ENCODE measurements at places on chromosomes 3 and 15. TPM values are rescaled to one million over a fixed set of nuclear protein-coding genes. Genes with fewer than 3 reads are reported as not detected.

Gene B3GNT5
- 13.5 TPM for polyA plus RNA-seq

Gene ZNF501
- polyA plus RNA-seq: 1.2 TPM

DNA sequence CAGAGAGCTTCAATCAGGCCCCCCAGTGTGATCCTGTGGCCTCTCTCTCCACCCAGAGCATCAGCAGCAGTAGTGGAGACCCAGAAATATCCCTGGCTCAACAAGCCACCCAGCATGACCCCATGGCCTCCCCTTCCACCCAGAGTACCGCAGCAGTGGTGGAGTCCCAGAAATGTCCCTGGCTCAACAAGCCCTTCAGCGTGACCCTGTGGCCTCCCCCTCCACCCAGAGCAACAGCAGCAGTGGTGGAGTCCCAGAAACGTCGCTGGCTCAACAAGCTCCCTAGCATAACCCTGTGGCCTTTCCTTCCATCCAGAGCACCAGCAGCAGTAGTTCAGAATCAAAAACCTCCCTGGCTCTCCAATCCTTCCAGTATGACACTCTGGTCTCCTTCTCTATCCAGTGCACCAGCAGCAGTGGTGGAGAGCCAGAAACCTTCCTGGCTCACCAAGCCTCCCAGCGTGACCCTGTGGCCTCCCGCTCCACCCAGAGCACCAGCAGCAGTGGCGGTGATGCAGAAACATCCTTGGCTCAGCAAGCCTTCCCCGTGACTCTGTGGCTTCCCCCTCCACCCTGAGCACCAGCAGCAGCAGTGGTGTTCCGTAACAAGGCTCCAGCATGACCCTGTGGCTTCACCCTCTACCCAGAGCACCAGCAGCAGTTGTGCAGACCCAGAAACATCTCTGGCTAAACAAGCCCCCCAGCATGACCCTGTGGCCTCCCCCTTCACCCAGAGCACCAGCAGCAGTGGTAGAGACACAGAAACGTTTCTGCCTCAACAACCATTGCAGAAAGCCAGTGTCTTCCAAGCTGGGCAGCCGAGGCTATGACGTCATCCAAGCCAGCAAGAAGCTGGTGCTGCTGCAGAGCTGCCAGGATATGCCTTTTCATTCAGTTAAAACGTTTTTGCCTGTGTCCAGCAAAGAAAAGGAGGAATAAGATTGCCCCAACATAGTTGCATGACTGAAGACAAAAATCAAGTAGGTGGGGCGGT, 61.3 kb upstream of the TAMM41 start:
- H3K27me3 ChIP-seq: no peaks in the 10 kb centered on the region
- no peaks in the 10 kb centered on the region for H3K36me3 ChIP-seq
- no peak for DNase-seq
- H3K4me3 ChIP-seq: no peak overlapping the region
- no peaks in the 10 kb centered on the region for H3K4me1 ChIP-seq

- peaks cover 17% of the 10 kb centered on the region for H3K4me1 ChIP-seq
- no peaks in the 10 kb centered on the region for H3K27me3 ChIP-seq
- H3K27ac ChIP-seq: no peak overlapping the region
- no peak for DNase-seq
- peaks cover 2% of the 10 kb centered on the region for H3K36me3 ChIP-seq
These were observed 590.2 kb downstream of the RBMS3 start for GRCh38 chr3:29871087-29871486.

DNA sequence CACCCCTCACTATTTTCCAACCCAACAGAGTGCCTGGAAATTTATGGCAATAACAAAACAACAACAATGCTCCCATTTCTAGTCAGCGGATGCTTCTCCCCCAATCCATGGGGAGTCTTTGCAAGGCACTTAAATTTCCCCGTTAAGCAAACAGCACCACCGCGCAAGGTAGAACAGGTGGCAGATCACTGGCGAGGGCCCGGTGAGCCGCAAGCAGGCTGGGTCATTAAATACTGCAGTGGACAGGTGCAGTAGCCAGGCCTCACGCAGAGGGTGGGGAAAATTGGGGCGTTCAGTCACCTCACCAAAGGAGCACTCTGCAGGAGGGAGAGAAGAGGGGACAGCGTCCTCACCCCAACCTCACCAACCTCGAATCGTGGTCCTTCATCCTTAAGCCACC, 147.5 kb downstream of the NTRK3 start:
- H3K27me3 ChIP-seq: no peaks in the 10 kb centered on the region
- H3K4me3 ChIP-seq: no peak overlapping the region
- H3K27ac ChIP-seq: no peak overlapping the region
- H3K36me3 ChIP-seq: no peaks in the 10 kb centered on the region
- DNase-seq: no peak

- H3K36me3 ChIP-seq: no peaks in the 10 kb centered on the region
- H3K4me1 ChIP-seq: no peaks in the 10 kb centered on the region
These were observed 36.7 kb upstream of the ATP10A start for GRCh38 chr15:25899870-25900269.

DNA sequence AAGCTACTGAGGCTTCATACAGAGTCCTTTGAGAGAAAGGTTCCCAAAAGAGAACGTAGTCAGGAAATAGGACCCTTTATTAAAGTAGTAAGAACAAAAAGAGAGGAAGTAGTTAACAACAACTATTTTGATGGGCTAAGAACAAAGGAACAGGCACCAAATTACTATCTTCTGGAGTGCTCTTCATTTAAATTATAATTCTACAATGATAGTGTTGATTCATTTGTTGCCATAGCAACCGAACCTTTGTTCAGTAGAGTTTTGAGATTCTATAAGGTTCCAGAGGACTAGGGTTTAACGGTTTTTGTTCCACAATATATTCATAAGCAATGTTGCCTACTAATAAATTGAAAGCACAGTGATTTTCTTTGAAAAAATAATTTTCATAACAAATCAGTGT, 78.8 kb downstream of the CMSS1 start:
- no peak overlapping the region for H3K4me3 ChIP-seq
- H3K36me3 ChIP-seq: no peaks in the 10 kb centered on the region
- H3K27me3 ChIP-seq: no peaks in the 10 kb centered on the region
- no peak overlapping the region for H3K27ac ChIP-seq
- peaks cover 3% of the 10 kb centered on the region for H3K4me1 ChIP-seq

GRCh38 chr15:61035311-61035710, 193.8 kb downstream of the RORA start:
- no peaks in the 10 kb centered on the region for H3K36me3 ChIP-seq
- DNase-seq: no peak
- H3K27ac ChIP-seq: no peak overlapping the region
- H3K4me3 ChIP-seq: no peak overlapping the region

DNA sequence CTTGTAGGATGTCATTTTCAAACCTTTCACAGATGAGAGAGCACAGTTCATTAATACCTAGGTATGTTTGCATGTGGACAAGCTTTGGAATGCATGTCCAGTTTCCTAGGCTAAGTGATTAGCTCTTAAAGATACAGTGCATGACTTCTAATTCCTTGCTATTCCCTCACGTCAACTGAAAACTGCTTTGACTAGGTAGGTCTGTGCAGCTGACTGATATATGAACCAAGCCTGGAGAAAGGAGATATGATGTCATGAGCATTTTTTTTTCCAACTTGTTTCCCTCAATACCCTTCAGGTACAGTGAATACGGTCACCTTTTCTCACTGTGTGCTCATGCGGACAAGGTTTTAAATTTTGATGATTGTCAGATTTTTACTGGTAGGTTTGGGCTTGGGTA, 41.6 kb upstream of the TASOR start:
- no peak overlapping the region for H3K4me3 ChIP-seq
- no peaks in the 10 kb centered on the region for H3K4me1 ChIP-seq
- H3K27me3 ChIP-seq: no peaks in the 10 kb centered on the region
- peaks cover 20% of the 10 kb centered on the region for H3K36me3 ChIP-seq
- no peak for DNase-seq
- no peak overlapping the region for H3K27ac ChIP-seq

DNA sequence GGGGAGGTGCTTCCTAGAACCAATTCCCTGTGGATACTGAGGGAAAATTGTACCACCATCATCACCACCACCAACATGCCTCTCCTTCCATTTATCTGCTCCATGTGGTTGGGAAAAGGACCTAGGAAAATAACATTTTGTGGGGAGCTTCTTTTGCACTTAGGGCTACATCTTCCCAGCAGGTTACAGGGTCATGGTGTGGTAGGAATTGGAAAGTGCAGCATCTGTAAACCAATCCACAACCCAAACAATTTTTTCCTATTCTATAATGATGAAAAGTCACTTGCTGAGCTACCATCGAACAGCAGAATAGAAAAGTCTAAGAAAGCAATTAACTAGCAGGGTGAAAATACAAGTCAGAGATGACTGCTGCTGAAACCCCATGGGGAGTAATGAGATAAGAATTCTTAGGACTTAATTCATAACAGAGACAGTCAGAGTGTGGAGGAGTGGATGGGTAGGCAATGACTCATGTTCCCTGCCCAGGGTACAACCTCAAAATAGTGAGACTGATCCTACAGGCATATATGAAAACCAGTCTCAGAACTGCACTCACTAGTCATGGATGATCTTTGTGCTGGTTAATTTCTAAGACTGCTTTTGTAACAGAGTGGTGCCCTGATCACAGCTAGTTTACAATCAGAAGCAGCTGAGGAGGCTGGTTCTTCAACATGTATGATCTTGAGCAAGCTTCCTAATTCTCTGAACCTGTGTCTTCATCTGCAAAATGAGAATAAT, 38.1 kb upstream of the LEKR1 start:
- no peaks in the 10 kb centered on the region for H3K36me3 ChIP-seq
- H3K27me3 ChIP-seq: no peaks in the 10 kb centered on the region
- H3K4me1 ChIP-seq: no peaks in the 10 kb centered on the region
- H3K4me3 ChIP-seq: no peak overlapping the region

GRCh38 chr3:10957976-10958749, 34.4 kb upstream of the SLC6A1 start:
- peak; percentile 53 for DNase-seq
- H3K27me3 ChIP-seq: no peaks in the 10 kb centered on the region
- no peaks in the 10 kb centered on the region for H3K4me1 ChIP-seq
- H3K4me3 ChIP-seq: no peak overlapping the region
- H3K36me3 ChIP-seq: no peaks in the 10 kb centered on the region
- no peak overlapping the region for H3K27ac ChIP-seq

- H3K36me3 ChIP-seq: no peaks in the 10 kb centered on the region
- no peak overlapping the region for H3K4me3 ChIP-seq
- H3K27me3 ChIP-seq: no peaks in the 10 kb centered on the region
- DNase-seq: no peak
- H3K4me1 ChIP-seq: no peaks in the 10 kb centered on the region
These were observed 29.2 kb downstream of the LRRK1 start for GRCh38 chr15:100948430-100948762.

DNA sequence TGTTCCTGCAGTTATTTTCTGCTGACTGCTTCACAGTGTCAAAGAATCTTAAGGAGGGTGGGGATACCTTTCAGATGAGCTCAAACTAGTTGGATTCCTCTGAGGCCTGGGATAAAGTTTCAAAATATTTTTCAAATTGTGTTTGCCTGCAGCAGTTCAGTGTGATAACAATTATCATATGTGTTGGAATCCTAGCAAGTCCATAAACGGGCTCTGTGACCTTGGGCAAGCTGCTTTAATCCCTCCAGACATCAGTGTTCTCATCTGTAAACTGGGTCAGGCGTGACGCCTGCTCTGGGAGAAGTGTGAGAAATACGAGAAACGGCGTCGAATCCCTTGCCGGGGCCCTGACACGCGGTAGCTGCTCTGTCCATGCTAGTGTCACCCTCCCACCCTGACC, 153.5 kb downstream of the UACA start:
- no peak for DNase-seq
- H3K27ac ChIP-seq: no peak overlapping the region
- no peaks in the 10 kb centered on the region for H3K4me1 ChIP-seq
- no peak overlapping the region for H3K4me3 ChIP-seq
- H3K27me3 ChIP-seq: no peaks in the 10 kb centered on the region

GRCh38 chr3:177890359-177890683, 645.9 kb upstream of the KCNMB2 start:
- no peak overlapping the region for H3K27ac ChIP-seq
- H3K4me3 ChIP-seq: no peak overlapping the region
- H3K4me1 ChIP-seq: no peaks in the 10 kb centered on the region
- H3K36me3 ChIP-seq: no peaks in the 10 kb centered on the region
- no peak for DNase-seq

DNA sequence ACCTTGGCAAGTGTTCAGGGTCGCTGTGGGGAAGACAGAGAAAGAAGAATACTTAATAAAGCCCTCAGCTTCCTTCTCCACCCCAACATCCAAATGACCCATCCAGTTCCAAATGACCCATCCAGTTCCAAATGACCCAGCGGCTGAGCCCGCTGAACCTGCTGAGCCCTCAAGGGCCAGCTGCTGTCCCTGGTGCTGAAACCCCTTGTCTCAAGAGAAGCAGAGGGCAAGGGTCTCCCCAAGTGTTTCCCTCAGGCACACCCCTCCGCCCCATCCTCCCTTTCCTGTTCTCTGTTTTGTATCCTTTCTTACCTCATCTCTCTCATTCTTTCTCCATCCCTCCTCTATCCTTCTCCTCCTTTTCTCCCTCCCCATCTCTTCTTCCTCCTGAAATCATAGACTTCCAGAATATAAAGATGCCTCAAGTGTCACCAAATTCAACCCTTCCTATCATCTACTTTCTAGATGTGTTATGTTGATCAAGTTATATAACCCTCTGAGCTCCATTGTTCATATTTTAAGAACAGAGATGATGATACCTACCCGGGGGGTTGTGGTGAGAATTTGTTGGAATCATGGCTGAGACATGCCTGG, 29.0 kb downstream of the CCDC33 start:
- H3K4me3 ChIP-seq: no peak overlapping the region
- no peaks in the 10 kb centered on the region for H3K4me1 ChIP-seq

GRCh38 chr15:51751697-51752683, 593 bp downstream of the TMOD2 start:
- no peak for DNase-seq
- no peaks in the 10 kb centered on the region for H3K4me1 ChIP-seq
- H3K4me3 ChIP-seq: peak overlapping the region; percentile 92
- H3K36me3 ChIP-seq: no peaks in the 10 kb centered on the region
- peak overlapping the region; percentile 70 for H3K27ac ChIP-seq
- H3K27me3 ChIP-seq: peaks cover 41% of the 10 kb centered on the region

DNA sequence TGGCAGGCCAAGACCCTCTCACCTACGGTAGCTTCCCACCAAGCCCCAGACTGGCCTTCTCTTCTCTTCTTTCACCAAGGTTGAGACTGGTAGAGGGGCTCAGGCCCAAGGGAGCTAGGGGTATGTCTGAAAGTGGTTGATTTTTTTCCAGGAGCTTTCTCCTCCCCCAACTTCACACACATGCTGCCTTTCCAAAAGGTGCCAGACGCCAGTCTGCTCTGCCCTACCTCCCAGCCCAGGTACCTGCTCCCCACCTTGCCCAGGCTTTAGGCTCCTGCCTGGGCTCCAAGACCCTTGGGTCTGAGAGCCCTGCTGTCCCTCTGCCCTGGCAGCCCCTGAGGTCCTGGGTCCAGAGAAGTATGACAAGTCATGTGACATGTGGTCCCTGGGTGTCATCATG, 28.4 kb downstream of the MAPKAPK3 start:
- H3K36me3 ChIP-seq: peaks cover 3% of the 10 kb centered on the region
- no peak for DNase-seq
- peak overlapping the region; percentile 54 for H3K27ac ChIP-seq
- H3K27me3 ChIP-seq: no peaks in the 10 kb centered on the region

- no peaks in the 10 kb centered on the region for H3K27me3 ChIP-seq
- H3K4me3 ChIP-seq: no peak overlapping the region
- peak; percentile 77 for DNase-seq
These were observed 124.6 kb downstream of the ARRDC4 start for GRCh38 chr15:98085003-98085639.
